Dermis microvascular lymphatic vessel endothelial cell (primary cell): ENCODE measurements at places on chromosomes 6 and 20.
A peak's percentile ranks its signal among the peaks of the same experiment; 100 is the strongest.

GRCh38 chr20:10922941-10923340 is 249.1 kb upstream of the JAG1 start:
- no peak for DNase-seq

DNA sequence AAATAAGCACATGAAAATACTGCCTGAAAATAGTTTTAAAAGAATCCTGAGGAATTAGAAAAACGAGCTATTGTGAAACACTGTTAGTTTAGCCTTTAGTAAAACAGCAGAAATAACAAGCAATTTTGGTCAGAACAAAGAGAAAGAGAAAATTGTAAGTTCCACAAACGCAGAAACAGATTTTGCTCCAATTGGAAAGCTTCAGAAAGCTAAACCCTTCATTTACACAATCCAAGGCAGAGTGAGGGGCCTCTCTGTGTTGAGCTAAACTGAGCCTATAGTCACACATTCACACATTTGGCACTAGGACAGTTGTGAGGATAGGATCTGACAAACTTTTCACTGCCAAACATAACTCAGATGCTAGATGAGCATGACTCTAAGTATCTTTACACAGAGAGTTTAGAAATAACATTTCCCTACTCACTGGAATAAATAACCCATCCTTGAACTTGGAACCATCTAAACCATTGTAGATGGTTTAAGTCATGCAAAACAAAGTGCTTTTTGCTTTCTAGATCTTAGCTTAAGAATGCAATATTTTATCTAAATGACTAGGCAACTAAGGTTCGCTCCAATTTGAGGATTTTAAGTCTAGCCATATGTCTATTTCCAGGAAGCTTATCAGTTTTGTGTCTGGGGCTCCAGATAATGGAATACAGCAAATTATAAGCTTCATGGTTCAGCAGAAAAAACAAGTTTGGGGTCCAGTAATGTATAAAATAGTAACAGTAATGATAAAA is 122.6 kb downstream of the SGK1 start:
- DNase-seq: no peak

DNA sequence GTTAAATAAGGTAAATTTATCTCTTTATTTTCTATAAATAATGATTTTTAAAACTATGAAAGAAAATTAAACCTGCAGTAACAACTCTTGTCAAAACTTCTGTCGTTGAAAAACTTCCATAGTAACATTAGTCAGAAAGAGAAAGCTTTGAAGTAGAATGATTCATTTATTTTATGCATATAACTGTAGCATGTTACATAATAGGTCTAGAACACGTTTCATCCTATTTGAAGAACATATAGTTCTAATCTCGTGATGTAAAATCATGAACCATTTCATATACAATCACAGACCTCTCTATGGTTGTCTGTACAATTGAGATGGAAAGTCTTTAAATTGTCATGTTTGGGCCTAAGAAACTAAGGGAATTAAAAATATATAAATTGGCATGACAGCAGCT is 61.3 kb upstream of the MYLIP start:
- DNase-seq: no peak

- peak; percentile 88 for DNase-seq
Measured at GRCh38 chr6:113496166-113496565, 361.0 kb upstream of the MARCKS start.

DNA sequence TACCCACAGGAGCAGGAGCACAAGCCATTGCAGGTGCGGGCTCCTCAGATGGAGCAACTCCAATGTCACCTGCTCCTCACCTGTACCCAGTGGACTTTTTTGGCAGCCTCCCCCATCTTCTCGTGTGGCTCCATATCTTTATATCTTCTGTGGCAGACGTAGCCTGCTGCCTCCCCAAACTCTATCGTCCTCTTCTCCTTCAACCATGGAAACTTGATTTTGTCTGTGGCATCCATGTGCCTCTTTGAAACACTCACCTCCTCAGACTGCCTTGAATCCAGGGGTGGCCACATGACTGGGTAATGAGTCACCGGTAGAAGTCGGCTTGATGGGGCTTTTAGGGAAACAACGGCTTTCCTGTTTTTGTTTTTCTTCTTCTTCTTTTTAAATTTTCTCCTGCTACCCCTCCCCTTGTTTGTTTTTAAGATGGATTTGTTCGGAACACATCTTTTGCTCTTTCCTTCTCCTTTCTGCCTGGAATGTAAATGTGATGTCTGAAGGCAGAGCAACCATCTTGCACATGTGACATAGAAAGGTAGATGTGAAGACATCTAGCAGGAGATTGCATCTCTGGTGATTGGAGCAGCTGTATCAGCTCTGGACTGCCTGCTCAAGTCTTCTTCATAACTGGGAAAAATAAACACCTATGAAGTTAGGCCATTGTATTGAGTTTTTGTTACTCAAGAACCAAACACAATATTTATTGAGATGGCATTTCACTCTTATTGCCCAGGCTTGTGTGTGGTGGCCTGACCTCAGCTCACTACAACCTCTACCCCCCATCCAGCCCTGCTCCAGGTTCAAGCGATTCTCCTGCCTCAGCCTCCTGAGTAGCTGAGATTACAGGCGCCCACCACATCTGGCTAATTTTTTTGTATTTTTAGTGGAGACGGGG is 69.9 kb upstream of the DDR1 start:
- DNase-seq: peak; percentile 92

DNA sequence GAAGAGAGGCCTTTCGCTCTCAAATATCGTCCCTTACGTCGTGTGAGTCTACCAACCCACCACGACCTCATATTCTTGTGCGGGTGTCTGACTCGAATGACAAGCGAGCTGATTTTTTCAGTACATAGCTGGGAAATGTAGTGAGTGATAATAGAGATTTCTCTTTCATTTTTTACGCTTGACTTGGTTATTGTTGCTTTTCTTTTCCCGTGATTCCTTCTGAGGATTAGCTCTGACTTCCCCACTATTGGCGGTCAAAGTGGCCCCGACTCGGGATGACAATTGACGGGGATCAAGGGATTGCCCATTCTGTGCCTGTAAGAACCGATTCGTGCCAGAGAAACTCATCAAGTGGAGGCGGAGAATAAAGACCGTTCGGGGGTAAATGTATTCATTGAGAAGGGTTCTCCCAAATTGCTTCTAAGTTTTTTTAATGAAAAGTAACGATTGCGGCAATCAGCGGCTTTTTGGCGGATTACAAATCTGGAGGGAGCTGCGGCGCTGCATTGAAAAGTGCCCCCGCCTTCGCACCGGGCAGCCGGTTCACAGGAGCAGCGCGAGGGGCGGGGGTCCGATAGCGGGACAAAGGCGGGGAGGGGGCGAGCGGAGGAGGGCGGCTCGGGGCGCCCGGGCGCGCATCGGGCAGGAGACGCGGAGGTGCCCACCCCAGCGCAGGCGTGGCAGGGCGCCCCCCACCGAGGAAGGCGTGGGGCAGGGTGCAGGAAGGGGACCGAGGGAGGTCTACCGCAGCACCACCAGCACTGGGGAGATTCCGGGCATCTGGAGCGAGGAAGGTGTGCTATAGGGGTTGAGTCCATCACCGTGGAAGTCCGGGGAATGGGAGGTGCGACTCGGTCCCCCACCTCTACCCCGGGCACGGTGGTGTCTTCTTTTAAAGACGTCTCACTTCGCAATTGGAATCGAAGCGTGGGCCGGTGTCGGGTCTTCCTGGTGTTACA is 44.5 kb upstream of the OSTM1 start:
- no peak for DNase-seq

DNA sequence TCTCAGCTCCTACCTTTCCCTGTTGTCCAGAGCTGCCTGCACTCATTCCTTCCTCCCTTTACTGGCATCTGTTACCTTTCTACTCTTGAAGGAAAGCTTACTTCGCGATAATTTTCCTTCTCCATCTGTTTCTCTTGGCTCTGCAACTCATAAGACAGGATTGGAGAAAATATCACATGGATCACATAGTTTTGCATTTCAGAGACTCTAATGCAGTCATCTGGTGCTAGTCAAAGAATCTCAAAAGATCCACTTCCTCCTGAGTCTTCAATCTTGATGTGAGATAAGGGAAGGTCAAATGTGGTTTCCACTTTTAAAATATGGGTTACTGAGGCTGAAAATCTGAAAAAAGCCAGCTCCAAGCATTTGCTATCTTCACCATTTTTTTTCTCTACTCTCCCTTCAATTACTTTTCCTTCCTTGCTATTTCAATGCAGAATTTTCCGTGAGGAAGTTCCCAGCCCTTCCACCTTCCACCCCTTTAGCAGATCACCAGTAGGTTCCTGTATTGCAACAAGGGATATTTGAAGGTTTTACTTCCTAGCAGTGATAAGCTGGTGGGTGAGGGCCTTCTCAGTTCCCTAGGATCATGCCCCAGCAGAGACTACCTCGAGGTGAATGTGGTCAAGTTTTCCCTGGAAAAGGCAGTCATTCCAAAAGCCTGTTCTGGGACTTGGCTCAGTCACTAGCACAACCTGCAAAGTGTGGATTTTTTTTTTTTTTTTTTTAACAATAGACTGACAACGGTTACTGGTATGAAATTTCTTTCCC is 62.8 kb upstream of the LRRC1 start:
- DNase-seq: no peak

DNA sequence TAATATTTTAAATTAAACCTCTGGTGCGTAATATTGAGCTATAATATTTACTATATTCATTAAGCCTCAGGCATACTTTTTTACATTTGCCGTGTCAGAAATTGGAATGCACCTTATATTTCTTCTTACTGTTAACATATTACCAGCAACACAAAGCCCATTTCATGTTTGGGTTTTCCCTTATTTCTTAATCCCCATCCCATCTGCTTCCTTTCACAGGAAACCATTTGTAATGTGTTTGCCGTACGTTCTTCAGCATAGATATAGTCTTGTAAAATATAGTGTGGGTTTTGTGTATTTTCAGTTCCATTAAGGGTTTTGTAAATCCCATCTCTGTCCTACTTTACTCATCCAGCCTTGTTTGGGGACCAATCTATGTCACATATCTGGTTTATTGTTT is 6.5 kb downstream of the EYS start:
- DNase-seq: no peak

- DNase-seq: no peak
Measured at GRCh38 chr6:135121434-135121833, 59.7 kb upstream of the MYB start.

- no peak for DNase-seq
Measured at GRCh38 chr20:45968801-45969711, 2.9 kb downstream of the ZNF335 start.

DNA sequence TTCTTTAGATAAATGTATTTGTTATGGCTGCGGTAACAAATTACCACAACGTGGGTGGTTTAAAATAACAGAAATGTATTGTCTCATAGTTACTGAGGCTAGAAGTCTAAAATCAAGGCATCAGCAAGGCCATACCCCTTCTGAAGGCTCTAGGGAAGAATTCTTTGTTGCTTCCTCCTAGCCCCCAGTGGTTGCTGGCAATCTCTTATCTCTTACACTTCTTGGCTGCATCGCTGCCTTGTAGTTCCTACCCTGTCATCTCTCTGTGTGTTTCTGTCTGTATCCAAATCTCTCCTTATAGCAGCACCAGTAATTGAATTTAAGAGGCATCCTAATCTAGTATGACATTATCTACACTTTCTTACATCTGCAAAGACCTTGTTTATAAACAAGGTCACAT is 534.7 kb downstream of the PHF3 start:
- no peak for DNase-seq

GRCh38 chr20:38091441-38092216 is 58.1 kb downstream of the RPRD1B start:
- no peak for DNase-seq
